ENCODE measurements at places on chromosomes 4 and X.

DNA sequence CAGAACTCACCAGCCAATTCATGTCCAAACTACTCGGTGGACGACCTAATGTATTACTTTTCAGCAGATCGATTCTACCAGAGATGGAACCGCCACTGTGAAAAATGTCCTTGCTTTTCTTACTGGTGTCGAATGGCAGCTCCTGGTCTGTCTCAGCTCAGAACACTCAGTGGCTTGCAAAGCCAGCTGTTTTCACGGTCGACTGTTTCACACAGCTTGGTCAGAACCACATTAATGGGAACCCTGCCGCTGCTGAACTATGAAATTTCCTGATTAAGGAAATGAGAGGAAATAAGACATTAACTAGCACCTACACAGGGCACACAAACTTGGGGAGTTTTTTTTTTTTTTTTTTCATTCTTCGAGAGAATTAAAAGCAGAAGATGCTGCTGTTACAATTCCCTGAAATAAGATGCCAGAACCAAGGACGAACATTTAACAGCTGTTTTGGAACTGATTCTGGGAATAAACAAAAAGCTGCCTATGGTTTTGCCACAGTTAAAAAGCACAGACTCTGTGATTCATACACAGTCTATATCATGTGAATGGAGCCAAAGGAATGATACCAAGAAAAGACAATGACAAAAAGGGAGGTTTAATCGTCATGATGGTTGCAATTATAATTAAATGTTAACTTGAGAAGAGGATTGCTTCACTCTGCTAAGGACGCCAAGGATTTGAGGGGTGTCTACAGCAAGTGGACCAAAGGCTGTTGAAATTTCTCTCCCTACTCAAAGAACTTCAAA lies 31.3 kb downstream of the SUPT20HL2 start:
- DNase-seq: no peak

DNA sequence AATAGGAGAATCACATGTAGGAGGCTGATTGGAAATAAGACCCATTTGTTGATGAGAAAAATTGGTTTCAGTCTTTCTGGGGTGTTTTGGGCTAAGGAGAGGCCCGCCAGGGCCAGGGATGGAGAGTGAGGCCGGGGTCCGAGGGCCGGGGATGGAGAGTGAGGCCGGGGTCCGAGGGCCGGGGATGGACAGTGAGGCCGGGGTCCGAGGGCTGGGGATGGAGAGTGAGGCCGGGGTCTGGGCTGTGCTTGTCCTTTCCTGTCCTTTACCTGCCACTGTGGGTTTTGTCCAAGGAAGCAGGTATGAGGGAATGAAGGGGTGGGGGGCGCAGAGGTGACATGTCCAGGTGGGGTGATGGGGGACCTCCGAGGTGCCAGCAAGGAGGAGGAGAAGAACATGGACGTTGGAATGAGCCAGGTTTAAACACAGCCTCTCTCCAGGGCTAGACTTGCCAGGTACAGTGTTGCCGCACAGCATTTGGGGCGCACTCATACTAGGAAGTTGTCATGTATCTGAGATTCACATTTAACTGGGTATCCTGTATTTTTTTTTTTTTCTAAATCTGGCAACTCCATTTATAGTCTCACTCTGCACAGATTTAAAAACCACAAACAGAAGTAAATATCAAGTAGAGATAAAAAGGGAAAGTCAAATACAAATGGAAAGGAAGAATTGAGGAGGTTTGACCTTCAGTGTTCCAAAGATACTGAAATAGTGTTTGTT lies 8.8 kb downstream of the RGS12 start:
- DNase-seq: no peak

DNA sequence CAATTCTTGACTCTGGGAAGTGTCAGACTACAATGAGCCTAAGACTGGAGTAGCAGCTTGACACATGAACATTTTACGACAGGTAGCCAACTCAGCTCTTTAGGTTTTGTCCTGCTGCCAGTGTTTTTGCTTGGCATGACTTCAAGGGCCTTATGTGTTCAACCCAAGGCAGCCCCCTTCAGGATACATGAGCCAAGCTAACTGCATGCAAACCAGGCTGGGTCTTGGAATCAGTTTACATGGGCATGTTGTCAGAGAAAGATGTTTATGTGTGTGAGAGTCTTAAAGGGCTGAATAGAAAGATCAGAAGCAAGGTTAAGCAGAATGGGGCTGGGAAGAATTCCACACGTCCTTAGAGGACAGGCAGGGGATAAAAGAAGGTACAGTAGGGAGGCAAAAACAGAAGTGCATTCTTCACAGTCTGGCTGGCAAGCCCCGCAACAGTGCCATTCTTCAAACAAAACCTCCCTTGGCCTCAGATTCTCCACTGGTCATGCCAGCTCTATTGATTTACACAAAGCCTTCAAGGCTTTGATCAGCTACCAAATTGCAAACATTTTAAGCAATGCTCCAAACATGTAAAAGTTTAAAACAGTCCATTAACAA lies 97.3 kb downstream of the NKX6-1 start:
- no peak for DNase-seq

- DNase-seq: no peak
Measured at GRCh38 chrX:97009391-97009790, 125.7 kb downstream of the RPA4 start.

DNA sequence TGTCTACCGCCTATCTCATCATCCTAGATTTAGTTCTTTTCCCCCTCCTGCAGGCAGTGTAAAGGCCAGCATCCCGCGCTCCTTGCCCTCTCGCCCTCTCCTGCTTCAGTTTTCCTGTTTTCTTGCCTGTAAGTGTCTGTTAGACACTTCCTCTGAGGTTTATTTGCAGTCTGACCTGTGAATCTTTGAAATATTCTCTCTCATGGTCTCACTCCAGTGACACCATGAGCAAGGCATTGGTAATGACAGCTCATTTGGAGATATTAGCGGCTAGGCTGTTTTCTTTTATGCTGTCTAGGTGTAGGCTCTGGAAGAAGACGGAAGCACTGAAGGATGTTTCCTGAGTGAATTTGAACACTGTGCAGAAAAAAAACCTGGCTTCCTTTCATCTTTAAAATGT lies 179.6 kb downstream of the KDR start:
- DNase-seq: no peak

- DNase-seq: no peak
Measured at GRCh38 chr4:184744236-184744635, 10.3 kb upstream of the CENPU start.

Measured in cortex of kidney (tissue), 1 donor.